Activated CD8-positive, alpha-beta T cell treated with anti-CD3 and anti-CD28 coated beads for 36 hours (primary cell): ENCODE measurements at places on chromosomes 12 and 14. TPM values are rescaled to one million over a fixed set of nuclear protein-coding genes. Genes with fewer than 3 reads are reported as not detected.

The CMA1 gene
- not detected for total RNA-seq

The KRT83 gene
- not detected for total RNA-seq

The C1QL4 gene
- not detected for total RNA-seq

The SMCO2 gene
- not detected for total RNA-seq

The FAM161B gene
- total RNA-seq, result 1.3 TPM

The NXPH4 gene
- total RNA-seq, result 0.45 TPM
